OCI-M1 (cell line): ENCODE measurements at places on chromosomes 4 and X.

- DNase-seq, result no peak
Observed at GRCh38 chr4:87745064-87745807, 54.1 kb upstream of the IBSP start.

GRCh38 chr4:55491486-55491885 is 55.2 kb downstream of the CLOCK start:
- no peak for DNase-seq

DNA sequence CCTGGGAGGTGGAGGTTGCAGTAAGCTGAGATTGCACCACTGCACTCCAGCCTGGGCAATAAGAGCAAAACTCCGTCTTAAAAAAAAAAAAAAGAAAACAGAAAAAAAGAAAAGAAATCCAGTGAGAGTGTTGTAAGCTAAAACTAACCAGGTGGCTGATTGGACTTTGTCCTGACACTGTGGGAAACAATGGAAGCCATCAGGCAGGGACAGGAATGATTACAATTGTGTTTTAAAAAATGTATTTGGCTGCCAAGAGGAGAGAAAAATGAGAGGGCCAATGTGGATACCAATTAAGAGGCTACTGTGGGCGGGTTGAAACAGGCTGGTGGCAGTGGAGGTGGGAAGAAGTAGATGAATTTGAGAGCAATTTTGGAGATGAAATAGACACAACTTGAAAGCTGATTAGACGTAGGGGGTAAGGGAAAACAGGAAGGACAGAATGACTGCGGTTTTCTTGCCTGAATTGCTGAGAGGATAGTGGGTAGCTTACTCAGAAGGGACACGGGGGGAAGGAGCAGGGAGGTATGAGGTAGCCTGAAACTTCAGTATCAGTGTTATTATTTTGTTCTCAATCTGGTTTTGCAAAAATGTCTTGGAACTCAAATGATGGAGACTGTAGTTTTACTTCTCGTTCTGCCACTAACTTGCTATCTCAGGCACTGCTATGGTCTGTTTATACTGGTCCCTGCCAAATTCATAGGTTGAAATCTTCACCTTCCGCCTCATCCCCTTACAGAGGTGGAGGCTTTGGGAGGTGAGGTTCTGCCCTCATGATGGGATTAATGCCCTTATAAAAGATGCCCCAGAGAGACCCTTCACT is 45.6 kb upstream of the CHRNA9 start:
- DNase-seq, result peak; percentile 80

GRCh38 chr4:74168841-74169240 is 10.9 kb downstream of the MTHFD2L start:
- DNase-seq, result no peak

DNA sequence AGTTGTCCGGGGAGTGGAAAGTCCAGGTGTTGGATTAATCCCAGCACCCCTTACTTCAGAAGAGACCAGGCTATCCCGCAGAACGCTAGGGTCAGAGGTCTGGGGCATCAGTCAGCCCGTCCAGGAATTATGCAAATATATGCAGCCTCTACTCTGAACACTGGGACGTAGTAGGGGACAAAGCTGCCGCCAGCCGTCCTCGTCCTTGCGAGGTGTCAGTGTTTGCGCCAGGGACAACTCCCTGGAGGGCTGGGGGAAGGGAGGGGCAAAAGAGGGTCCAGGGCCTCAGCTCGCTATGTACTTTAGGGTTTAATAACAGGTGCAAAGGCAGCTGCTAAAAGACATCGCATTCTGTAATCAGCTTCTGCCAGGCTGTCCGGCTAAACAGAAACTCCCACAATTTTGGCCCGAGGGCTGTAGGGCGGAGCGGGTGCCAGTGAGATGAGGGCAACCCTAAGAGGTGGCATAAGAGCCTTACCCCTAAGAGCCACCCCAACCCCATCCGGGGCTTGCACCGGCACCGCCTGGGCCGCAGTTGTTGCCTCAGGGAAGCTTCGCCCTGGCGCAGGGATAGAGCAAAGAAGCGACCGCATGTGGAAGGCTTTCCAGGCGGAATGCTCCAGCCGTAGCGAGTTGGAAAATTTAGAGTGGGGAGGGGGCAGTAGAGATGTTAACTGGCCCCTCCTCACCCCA is 8.4 kb downstream of the HAND2 start:
- no peak for DNase-seq

DNA sequence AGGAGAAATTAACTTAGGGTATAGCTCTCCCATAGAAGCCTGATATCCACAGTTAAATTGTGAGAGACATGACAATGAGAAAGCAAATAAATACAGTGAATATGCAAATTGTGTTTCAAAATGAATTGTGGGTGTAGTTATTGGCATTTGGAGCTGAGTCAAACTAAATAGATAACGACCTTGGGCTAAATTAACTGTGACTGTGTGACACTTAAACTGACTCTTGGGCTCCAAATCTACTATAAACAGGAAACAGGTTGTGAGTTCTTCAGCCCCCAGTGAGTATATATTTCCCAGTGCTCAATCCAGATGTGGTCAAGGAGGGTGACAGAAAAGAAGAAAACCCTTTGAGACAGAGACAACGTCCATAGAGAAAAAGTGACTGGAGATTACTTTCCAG is 11.3 kb upstream of the MAGEA10 start:
- peak; percentile 53 for DNase-seq

GRCh38 chrX:2894885-2895292 is 34.2 kb downstream of the ARSD start:
- peak; percentile 77 for DNase-seq

- DNase-seq, result no peak
Observed at GRCh38 chrX:22527302-22527701, 254.6 kb downstream of the CBLL2 start.

DNA sequence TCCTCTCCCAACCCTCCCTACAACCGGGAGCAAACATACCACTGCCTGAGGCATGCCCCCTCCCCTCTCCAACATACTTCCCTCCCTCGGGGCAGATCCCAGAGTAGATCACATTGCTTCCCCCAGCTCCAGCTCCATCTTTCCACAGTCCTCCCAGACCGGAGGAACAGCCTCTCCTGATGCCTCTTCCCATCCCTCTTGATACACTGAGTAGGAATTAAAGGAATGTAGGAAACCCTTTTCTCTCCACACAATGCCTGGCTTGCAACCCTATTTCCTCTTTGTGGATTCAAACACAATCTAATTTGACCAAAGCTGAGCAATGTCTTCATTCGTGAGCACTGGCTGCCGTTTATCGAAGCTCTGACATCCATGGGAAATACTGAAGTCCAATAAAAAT is 339.8 kb downstream of the BCOR start:
- no peak for DNase-seq

GRCh38 chrX:13220916-13221315 is 98.9 kb downstream of the ATXN3L start:
- no peak for DNase-seq

DNA sequence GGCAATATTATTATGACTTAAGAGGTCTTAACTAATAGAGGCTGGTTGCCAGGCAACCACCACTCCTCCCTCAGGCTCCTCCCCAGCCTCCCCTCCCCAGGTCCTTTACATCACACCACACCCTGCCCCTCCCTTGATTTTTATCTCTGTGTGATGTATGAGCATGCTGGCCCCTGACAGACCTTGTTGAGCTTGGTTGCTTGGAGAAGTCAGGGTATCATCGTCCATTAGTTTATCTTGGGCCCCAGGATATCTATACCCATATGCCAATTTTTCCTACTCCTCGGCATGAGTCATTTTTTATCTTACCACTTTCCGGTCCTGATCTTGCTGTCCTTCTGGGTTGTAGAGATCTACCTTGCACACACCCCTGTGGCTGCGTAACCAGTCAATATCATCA is 2.5 kb downstream of the AKAP4 start:
- peak; percentile 88 for DNase-seq

GRCh38 chr4:56723201-56723605 is 42.1 kb upstream of the HOPX start:
- DNase-seq, result no peak

GRCh38 chrX:132180929-132181328 is 38.3 kb downstream of the RAP2C start:
- no peak for DNase-seq

- no peak for DNase-seq
Observed at GRCh38 chr4:104752337-104752736, 257.6 kb upstream of the CXXC4 start.

- DNase-seq, result no peak
Observed at GRCh38 chr4:57048590-57049304, 61.4 kb downstream of the IGFBP7 start.

DNA sequence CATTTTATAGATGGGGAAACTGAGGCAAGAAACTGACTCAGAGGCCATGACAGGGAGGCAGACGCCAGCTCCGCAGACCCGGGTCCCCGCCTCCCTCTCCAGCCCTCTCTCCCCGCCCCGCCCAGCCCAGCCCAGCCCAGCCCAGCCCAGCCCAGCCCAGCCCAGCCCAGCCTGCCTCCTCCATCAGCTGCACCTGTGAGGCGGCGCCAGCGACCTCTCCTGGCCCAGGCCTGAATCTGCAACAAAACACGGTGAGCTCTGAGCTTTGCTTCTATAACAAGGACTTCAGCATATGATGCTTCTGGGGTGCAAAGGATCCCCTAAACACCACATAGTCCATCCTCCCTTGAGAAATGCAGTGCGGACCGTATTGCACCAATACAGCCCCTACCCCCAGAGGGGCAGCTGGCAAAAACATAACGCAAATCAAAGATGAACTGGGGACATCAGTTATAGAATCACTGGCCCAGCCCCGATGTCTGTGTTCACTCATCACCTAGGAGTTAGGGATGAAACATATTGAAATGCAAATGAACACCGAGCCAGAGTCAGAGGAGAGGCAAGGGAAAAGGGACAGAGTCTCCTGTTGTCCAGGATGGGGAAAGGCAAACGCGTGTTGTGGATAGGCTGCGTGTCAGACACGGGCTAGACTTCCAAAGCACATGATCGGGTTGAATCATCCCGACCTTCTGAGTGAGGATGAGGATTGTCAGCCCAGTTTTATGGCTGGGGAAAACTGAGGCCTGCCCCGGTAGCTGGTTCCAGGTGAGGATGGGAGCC is 216.1 kb upstream of the PSAPL1 start:
- DNase-seq, result no peak

- no peak for DNase-seq
Observed at GRCh38 chr4:84753321-84753972, 170.5 kb downstream of the CDS1 start.

- DNase-seq, result no peak
Observed at GRCh38 chr4:100907465-100908454, 389.9 kb upstream of the EMCN start.

DNA sequence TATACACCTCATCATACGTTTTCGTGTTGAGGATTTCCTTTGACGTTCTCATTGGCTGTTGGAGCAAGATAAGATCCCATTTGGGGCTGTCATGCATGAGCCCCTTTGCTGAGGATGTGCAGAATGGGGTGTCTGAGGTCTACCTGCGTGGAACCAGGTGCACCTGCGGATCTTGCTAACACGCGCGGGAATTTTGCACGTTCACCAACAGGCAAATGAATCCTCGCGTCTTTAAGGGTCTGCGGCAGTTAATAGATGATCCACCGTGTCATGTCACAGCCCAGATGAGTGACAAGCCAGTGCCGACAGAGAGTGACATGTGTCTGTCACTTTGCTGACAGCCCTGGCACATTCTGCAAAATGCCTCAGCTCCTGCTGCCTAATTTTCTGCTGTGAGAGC is 56.3 kb upstream of the SHOX start:
- no peak for DNase-seq

DNA sequence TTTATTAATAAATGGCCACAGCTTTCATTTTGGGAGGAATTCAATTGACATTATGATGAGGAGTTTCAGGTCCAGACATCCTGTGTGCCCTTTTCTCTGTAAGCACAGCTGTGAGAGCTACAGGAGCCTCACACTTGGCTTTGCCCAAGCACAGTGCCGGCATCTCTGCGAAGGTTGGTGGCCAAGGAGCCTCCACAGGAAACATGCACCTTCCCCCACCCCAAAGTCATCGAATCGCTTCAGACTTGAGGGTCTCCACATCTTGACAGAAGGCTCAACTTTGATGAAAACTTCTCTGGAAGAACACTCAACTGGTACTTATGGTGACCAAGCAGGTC is 100.0 kb downstream of the SYNPO2 start:
- DNase-seq, result no peak

DNA sequence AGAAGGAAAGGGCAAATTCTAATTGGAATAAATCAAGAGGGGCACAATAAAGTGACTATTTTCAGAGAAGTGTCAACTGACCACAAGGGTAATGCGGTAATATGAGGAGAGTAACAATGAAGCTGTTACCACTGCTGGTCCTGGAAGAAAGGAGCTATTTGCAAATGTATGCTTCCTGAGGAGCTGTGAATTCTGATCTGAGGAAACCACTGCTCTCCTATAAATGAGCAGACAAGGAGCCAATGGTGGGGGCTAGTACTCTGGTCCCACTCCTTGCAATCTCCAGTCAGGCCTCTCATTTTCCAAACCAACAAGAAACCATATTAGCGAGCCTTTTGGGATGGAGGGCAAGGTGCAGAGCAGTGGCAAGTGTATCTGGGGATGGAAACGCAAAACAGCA is 770.2 kb downstream of the FSTL5 start:
- no peak for DNase-seq

DNA sequence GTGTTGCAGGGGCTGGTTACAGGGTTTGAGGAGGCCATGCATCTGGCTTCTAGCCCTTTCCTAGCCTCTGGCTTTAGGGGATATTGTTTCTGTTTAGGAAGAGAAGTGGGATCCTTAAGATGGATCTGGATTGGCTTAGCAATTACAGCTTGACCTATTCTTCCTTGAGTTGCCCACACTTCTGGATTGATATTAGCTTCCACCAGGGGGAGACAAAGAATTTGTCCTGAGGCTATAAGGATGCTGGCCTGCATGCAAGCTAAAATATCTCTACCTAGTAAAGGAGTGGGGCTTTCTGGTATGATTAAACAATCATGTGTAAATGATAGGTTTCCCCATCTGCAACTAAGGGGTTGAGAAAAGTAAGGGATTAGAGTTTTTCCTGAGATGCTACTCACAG is 117.2 kb downstream of the TEX13C start:
- DNase-seq, result peak; percentile 63

GRCh38 chr4:156021298-156021697 is 67.6 kb upstream of the CTSO start:
- DNase-seq, result peak; percentile 20

- peak; percentile 97 for DNase-seq
Observed at GRCh38 chr4:172998527-172999469, 169.8 kb upstream of the GALNT7 start.

DNA sequence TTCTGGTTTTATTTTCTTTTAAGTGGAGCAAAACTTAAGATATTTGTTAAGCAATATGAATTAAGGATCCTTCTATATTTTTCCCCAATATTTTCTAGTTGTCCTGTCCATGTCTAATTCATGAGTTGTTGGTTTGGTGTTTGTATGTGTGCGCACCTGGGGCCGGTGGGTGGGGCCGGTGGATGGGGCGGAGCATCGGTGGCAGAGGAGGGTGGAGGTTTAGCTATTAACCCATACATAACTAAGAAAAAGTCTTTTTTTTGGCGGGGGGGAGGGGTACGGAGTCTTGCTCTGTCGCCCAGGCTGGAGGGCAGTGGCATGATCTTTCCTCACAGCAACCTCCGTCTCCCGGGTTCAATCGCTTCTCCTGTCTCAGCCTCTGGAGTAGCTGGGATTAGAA is 489.8 kb downstream of the PDGFC start:
- DNase-seq, result no peak

DNA sequence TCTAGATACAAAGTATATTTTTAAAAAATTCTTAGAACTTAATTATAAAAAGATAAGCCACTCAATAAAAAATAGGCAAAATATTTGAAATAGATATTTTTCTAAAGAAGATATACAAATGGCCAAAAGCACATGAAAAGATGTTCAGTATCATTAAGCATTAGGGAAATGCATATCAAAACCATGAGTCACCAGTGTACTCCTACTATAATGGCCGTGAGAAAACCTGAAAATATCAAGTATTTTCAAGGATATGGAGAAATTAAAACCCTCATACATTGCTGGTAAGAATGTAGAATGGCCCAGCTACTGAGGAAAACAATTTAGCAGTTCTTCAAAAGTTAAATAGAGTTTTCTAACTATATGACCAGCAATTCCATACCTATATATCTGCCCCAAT is 337.9 kb downstream of the CAMK2D start:
- no peak for DNase-seq
